ENCODE measurements at places on chromosomes 2 and 18. TPM values are rescaled to one million over a fixed set of nuclear protein-coding genes. Genes with fewer than 3 reads are reported as not detected.

DNER gene
- 1.2 TPM for polyA plus RNA-seq

SIGLEC15 gene
- polyA plus RNA-seq, result 0.99 TPM

CPO gene
- not detected for polyA plus RNA-seq

EHD3 gene
- 37.1 TPM for polyA plus RNA-seq

TEX44 gene
- polyA plus RNA-seq, result not detected

GATA6 gene
- 1.4 TPM for polyA plus RNA-seq

DNA sequence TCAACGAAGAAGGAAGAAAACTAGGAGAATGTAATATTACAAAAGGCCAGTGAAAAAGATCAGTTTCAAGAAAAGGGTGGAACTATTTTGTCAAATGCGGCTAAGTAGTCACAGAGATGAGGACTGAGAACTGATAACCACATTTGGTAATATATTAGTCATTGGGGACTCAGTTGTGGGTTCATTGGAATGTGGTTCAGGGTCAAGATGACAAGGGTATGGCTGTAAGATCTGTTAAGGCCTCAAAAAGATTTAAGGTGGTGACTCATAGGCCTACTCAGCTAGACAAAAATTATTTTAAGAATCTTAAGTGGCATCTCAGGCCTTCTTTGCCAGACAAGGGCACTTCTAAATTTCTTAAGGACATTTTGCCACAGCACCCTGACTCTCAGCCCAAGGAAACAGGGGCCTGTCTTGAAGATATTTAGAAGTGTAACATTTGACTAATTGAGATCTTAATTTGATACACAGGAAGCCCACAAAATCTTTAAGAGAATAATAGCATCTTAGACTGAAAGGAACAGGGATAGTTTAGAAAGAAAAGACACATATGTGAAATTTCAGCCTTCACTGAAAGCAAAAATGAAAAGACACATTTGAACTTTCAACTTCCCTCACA, 81.3 kb downstream of the STRADB start:
- peak; percentile 90 for DNase-seq

GRCh38 chr2:46296840-46297545, at the start of gene EPAS1:
TSS of gene EPAS1 (plus strand) at chr2:46297407. CDS start at chr2:46297912, 505 bp downstream.
- DNase-seq, result peak; percentile 85

DNA sequence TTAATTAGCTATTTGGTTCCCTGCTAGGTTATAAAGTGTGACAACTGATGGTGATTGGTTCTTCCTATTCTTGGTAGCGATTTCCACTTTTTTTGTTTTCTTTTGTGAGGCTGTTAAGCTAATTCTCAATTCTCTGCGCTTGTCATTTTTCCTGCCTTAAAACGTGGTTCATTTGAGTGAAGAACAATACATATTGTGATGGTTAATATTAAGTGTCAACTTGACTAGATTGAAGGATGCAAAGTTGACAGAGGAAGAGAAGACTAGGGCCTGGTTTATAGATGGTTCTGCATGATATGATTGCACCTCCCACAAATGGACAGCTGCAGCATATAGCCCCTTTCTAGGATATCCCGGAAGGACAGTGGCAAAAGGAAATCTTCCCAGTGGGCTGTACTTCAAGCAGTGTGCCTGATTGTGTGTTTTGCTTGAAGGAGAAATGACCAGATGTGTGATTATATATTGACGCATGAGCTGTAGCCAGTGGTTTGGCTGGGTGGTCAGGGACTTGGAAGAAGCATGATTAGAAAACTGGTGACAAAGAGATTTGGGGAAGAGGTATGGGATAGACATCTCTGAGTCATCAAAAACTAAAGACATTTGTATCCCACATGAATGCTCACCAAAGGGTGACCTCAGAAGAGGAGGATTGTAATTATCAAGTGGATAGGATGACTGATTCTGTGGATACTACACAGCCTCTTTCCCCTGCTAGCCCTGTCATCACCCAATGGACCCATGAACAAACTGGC, 39.4 kb upstream of the ZNF804A start:
- DNase-seq, result peak; percentile 66

PLCL1 gene
- 0.48 TPM for polyA plus RNA-seq
